ENCODE measurements at places on chromosomes 11 and 22.
A peak's percentile ranks its signal among the peaks of the same experiment; 100 is the strongest.

- DNase-seq: no peak
Measured at GRCh38 chr11:13373216-13373615, 89.8 kb downstream of the BTBD10 start.

- no peak for DNase-seq
Measured at GRCh38 chr11:66314561-66315497, 2.0 kb downstream of the CD248 start.

DNA sequence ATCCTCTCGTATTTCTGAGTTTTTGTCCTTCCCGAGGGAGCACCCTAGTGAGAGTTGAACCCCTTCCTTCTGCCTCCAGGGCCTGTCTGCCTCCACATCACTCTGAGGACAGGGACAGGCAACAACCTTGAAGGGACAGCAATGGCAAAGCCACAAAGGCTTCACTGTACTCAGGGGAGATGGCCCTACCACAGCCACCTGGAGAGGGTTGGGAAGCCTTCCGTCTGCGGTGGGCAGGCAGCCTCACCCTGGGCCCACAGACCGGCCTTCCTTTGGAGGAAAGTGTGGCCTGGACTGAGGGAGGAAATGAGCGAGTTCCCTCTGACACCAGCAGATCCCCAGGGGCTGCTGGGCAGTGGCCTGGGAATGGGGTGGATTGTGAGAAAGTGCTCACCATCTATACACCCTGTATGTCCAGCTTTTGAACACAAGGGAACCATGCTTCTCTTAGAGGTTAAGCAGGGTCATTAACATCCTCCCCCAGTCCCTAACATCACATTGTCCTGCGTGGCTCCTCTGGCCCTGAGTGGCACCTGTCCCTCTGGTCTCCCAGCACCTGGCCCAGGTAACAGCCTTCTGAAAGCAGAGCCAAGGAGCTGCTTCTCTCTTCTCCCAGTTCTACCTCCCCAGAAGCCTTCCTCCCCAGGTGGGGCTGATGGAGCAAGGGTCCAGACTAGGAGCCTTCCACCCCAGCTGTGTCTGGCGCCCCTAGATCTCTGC, 6.8 kb downstream of the SLC35C1 start:
- DNase-seq: no peak

GRCh38 chr11:95450547-95451123, 219.6 kb upstream of the SESN3 start:
- peak; percentile 20 for DNase-seq

GRCh38 chr11:57116654-57117053, 65.1 kb upstream of the LRRC55 start:
- DNase-seq: peak; percentile 70

DNA sequence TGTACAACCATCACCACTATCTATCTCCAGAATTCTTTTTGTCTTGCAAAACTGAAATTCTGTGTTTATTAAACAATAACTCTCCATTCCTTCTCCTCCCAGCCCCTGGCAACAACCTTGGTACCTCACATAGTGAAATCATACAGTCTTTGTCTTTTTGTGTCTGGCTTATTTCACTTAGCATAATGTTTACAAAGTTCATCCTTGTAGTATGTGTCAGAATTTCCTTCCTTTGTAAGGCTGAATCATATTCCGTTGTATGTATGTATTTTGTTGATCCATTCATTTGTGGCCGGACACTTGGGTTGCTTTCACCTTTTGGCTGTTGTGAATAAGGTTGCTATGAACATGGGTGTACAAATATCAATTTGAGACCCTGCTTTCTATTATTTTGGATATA, 243.7 kb upstream of the TBCEL start:
- DNase-seq: no peak

DNA sequence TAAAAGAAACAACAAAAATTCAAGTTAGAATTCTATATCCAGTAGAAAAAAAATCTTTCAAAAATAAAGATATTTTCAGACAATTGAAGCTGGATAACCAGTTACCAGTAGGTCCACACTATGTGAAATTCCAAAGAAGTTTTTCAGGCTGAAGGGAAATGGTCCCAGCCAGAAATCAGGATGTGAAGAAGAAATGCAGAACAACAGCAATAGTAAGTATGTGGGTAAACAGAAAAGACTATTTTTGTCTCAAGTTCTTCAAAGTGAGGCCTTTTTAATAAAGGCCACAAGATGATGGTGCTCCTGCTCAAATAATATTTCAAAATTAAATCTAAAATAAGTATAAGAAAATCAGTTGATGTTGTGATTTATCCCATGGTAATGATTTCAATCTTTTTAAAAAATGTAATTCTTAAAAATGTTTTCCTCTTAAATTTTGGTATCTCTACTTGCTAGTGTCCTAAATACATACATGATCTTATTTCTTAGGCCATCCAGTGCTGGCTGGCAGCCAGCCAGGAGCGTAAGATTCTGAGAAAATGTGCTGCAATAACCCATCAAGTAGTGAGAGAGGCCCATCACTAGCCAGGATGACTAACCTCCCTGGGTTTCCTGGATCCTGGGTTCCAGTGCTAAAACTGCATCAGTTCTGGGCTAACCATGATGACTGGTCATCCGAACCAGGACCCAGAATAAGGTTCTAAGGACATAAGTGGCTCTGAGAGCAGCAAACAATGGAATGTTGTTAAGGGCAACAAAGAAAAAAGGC, 15.6 kb upstream of the UCP3 start:
- DNase-seq: peak; percentile 78
